8988T (cell line): ENCODE measurements at places on chromosomes 7 and 10.

DNA sequence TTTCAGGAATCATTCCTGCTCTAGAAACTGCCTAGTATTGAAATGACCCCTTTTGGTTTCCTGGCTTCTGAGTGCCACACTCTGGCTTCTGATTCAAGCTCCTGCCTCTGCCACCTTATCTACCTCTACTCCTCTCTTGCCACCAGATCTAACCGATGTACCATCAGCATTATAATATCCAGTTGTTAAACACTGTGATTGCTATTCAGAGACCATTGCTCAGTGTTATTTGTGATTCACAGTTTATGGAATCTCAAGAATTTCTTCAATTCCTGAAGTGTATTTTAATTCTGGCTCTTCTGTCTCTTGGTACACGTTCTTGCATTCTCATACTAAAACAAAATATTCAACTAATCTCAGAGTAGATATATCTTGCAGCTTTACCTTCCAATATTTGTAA, 88.7 kb downstream of the DYNC1I1 start:
- no peak for DNase-seq

DNA sequence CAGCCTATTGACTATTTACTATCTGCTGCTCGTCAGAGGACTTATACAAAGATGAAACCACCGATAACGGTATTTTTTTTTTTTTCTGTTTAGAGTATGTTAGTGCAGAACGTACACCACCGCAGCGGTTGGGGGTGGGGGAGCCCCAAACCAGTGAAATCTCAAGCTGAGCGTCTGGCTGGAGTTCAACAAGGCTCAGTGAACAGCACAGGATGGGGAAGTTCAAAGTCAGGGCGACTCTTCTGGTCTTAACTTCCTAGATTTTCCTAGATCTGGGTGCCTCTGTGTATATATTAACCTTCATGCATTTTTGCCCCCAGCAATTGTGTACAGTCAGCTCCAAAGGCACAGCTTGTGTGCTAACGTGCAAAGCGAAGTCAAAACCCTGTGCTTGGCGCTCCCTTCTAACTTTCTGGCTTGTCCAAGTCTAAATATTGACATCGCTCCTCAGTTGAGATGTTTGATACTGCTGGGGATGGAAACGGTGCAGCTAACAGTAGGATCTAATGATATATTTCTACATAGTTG, 1.1 kb downstream of the RHOBTB1 start:
- DNase-seq = no peak

DNA sequence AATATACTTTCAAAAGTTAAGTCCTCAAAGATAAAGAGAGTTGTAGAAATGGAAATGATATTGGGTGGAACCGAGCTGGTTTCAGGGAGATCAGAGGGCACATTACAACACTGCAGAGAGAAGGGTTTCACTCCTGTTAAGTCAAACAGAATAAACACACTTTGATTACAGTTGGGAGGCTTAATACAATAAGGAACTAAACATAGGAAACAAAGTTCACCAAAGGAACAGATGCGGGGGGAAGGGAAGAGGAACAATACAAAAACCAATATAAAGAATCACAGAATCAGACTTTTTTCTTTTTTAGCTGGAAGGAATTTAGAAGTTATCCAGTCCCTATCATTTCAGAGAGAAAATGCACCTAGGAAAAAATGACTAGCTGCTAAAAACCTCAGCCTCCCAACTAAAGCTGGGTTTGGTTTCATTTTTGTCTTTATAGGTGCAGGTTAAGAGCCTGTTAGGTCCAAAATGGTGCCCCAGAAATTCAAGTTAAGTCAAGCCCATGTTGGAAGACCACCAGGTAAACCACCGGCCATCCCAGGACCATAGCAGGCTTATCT, 81.9 kb downstream of the DNMBP start:
- no peak for DNase-seq

DNA sequence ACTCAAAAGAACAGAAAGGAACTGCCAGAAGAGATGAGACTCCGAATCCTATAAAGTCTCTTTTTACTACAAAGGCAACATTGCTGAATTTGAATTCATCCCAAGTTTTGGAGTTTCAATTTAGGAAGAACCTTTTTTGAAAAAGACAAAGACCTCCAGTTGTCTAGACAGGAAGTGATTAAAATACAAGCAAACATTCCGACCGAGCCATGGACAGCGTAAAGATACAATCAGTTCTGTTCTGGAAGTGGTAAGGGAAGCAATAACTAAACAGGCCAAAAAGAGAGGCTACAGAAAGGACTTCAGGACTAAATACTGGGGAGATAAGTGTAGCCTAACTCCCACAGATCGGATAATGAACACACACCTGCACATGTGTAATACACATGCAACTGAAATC, 101.0 kb downstream of the SMURF1 start:
- no peak for DNase-seq

GRCh38 chr7:19051767-19052375, 65.6 kb downstream of the TWIST1 start:
- no peak for DNase-seq

- DNase-seq = no peak
These were observed 174.0 kb upstream of the TCF7L2 start for GRCh38 chr10:112775892-112776674.

DNA sequence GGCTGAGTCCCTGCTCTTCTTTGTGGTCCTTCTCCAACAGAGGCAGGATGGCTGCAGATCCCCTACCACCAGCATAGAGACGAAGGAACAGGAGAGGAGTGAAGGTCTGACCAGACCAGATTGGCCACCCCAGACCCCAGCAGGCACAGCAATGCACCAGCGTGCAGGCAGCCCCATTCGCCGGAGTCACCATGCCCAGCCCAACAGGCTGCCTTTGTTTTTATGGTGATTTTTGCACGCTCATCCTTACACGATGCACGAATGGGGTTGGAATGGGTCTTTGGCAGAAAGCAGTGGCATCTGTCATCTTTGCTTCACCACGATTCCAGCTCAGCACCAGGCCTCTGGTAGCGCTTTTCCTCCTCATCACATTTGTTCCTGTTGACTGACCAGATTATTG, 427.6 kb downstream of the INHBA start:
- no peak for DNase-seq
